Activated CD4-positive, alpha-beta T cell treated with anti-CD3 and anti-CD28 coated beads for 4 hours (primary cell): ENCODE measurements at places on chromosomes 7 and 10.

- DNase-seq, result no peak
These were observed 102.1 kb upstream of the MGMT start for GRCh38 chr10:129364949-129365348.

DNA sequence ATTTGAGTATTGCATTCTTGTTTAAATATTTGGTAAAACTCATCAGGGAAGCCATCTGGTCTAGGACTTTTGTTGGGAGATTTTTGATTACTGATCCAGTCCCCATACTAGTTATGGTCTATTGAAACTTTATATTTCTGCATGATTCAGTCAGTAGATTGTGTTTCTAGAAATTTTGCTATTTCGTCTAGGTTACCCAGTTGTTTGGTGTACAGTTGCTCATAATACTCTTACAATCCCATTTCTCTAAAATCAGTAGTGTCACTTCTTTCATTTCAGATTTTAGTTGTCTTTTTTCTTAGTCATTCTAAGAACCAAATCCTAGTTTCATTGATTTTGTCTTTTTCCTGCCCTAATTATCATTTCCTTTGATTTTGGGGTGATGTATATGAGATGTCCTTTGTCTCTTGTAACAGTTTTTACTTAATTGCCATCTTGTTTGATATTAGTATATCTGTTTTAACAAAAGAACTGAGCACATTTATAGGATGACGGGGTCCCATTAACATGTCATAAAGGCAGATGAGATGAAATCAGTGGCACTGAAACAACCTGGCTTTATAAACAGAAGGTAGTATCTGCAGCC lies 7.9 kb downstream of the MALSU1 start:
- DNase-seq, result no peak

GRCh38 chr7:111029574-111030251 lies 61.2 kb upstream of the LRRN3 start:
- peak; percentile 58 for DNase-seq

GRCh38 chr7:49327155-49327554 lies 402.8 kb downstream of the CDC14C start:
- DNase-seq, result no peak

DNA sequence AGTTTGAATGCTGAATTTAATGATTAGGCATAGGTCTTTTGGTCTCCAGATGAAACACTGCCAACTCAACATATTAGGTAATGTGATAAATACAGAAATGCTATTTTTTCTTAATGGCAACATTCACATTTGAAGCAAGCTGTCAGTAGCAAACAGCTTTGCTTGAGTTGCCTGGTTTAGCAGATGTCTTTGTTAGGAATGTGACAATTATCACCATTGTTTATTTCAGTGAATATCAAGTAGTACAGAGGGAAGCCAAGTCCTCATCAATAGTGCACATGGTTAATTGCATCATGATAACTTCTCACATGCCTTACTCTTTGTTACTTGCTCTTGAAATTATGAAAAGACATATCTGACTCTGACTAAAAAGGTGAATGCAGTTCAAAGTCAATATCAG lies 23.7 kb upstream of the SEPTIN7 start:
- DNase-seq, result no peak

GRCh38 chr10:63755441-63755840 lies 234.2 kb downstream of the REEP3 start:
- DNase-seq, result no peak

GRCh38 chr10:86103391-86104101 lies 263.0 kb downstream of the GRID1 start:
- DNase-seq, result no peak

DNA sequence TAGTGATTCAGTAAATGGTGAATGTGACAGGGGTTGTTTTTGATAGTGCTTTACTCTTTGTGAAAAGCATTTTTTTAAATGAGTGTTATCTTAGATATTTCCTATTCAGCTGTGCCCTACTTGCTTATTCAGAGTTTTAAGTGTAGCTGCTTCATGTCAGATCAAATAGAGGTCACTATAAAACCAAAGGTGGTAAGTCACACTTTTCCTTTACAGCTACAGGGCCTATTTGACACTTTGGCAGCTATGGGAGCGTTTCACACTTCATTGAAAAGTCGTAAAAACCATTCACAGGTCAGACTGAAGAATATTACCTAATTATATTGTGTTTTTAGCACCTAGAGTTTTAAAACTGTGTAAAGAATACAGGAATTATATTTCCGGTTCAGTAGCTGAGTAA lies 67.3 kb downstream of the ANKIB1 start:
- no peak for DNase-seq

DNA sequence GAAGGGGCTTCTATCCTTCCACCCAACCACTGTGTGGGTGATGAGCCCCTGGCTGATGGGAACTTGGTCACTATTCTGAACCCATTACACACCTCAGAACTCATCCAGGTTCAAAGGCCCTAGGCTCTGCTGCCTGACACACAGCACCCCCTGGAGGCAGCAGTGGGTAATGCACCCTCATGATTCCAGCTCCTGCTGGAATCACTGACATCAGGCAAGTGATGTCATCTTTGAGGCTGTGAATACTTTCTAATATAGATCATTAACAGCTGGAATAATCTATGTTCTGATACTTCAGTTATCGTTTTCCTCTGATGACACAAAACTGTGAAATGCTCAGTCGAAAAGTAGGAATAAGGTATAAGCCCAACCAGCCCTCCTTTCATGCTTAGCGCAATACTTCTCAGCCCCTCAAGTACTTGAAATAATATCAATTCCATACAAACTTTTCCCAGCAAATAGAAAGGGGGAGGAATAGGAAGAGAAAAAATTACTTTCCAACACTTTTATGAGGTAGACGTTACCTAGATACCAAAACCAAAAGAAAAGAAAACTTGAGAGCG lies 7.5 kb upstream of the RBP3 start:
- peak; percentile 53 for DNase-seq

- DNase-seq, result peak; percentile 77
These were observed 227.2 kb upstream of the KLF14 start for GRCh38 chr7:130961128-130961601.

- DNase-seq, result no peak
These were observed 170.8 kb downstream of the ARHGAP12 start for GRCh38 chr10:31757831-31758230.

- DNase-seq, result no peak
These were observed 12.7 kb downstream of the TASOR2 start for GRCh38 chr10:5697342-5697741.

GRCh38 chr7:25579778-25580075 lies 351.4 kb upstream of the NPVF start:
- DNase-seq, result no peak

- no peak for DNase-seq
These were observed 102.3 kb upstream of the SEMA3E start for GRCh38 chr7:83751217-83751616.

DNA sequence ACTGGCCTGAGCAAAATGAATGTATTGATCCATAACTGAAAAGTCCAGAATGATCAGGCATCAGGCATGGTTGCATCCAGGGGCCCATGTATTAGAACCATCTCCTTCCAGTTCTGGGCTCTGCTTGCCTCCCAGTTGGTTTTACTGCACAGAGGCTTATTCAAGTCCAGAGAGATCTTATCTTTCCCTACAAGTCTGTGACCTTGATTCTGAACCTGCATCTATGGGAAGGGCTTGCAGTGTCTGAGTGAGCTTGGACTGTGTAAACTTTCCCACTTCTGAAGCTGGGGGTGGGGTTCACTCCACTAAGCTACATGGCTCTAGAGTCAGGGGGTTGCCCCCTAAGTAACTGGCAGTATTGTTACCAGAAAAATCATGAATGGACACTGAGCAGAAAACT lies 136.2 kb downstream of the TCF7L2 start:
- DNase-seq, result no peak

GRCh38 chr7:19110776-19111175 lies 6.7 kb downstream of the TWIST1 start:
- no peak for DNase-seq

- no peak for DNase-seq
These were observed 17.1 kb downstream of the VWA2 start for GRCh38 chr10:114256008-114256765.

DNA sequence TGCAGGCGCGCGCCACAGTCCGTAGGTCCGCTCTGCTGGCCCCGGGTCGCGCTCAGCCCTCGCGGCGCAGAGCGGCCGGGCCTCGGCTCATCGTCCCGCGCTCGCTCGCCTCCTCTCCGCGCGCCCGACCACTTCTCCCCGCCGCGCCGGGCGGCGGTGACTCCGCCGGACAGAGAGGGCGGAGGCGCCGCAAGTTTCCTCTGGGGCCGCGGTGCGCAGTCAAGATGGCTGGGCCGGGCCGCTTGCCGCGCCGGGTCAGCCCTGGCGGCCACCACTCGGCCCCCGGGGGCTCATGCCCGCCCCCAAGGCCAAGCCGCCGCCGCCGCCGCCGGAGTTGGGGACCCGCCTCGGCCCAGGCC lies 441 bp downstream of the FZD8 start:
- no peak for DNase-seq

DNA sequence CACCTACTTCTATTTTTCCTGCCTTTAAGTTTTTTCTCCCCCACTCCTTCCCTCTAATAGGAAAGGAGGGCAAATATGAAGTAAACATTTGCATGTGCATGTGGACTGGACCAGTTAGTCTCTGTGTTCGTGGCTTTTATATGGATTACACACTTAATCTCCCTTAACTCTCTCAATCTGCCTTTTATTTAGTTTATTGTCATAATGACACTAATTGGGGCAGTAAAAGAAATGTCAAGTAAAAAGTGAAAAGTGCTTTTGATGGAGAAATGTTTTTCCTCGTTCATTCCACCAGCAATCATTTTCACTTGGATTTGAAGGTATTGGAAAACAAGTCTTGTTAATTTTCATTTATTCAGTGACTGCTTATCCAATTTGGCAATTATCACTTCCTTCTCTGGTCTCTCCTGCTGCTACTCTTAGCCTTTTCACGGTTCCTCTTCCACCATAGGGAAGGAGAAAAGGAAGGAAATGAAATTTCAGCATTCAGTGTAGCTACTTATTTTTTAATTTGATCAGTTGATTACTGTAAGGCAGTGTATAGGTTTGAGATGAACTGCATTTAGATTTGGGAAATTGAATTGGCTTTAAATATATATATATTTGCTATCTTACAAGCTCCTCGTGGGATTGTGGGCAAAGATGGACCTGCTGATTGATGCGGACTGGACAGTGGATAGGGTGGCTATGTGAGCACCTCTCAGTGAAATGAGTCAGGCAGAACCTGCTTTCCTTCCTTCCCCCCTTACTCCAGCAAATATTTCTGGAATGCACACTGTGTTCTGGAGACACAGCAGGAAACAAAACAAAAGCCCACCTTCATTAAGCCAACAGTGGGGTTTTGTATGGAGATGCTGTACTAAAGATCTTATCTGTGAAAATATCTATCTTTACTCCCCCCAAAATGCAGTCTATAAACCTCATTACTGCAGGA lies 77.5 kb downstream of the LRRC4 start:
- no peak for DNase-seq

DNA sequence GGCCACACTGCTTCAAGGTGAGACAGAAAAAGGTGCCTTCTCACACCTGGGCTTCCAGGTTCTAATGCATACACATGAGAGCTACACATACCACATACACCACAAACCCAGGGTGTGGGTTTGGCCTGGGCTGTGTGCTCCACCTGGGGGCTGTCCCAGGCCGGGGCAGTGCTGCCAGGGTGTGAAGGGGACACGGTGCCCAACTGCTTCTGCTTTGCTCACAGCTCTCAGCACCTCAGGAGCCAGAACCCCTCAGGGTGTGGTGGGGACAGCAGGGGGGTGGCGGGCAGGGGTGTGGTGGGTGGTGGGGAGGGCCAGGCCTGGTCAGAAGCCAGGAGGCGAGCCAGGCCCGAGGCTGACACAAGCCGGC lies 51.1 kb downstream of the TMEM209 start:
- DNase-seq, result no peak

DNA sequence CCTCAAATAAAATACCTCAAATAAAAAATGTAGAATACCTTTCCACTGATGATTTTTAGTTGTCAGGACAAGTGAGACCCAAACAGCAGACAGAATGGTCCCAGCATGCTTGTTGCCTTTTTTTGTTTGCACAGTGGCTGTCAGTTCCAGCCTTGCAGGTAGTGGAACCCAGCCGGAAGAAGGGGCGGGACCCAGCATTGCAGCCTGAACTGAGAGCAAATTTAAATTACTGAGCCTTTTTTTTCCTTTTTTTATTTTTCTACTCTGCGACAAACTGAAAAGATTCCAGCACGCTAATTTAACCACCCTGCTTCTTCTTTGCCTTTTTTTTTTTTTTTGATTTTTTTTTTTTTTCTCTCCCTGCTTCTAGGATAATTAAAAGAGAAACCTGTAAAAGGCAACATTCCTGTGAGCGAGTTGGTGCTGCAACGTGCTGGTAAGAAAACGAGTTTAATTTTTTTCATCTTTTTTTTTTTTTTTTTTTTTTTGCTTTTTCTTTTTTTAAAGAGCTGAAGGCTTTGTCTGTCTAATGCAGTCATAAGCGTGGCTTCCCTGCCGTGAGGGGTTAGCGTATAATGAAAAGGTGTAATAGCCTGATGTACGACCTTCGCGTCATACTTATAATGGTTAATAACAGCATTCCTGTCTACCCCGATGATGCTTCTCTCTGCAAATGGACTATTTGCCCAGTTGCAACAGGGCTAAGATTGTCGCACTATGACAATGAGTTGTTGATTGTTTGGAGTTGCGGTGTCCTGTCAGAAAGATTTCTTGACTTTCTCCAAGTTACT lies 555.3 kb upstream of the CELF2 start:
- DNase-seq, result no peak

DNA sequence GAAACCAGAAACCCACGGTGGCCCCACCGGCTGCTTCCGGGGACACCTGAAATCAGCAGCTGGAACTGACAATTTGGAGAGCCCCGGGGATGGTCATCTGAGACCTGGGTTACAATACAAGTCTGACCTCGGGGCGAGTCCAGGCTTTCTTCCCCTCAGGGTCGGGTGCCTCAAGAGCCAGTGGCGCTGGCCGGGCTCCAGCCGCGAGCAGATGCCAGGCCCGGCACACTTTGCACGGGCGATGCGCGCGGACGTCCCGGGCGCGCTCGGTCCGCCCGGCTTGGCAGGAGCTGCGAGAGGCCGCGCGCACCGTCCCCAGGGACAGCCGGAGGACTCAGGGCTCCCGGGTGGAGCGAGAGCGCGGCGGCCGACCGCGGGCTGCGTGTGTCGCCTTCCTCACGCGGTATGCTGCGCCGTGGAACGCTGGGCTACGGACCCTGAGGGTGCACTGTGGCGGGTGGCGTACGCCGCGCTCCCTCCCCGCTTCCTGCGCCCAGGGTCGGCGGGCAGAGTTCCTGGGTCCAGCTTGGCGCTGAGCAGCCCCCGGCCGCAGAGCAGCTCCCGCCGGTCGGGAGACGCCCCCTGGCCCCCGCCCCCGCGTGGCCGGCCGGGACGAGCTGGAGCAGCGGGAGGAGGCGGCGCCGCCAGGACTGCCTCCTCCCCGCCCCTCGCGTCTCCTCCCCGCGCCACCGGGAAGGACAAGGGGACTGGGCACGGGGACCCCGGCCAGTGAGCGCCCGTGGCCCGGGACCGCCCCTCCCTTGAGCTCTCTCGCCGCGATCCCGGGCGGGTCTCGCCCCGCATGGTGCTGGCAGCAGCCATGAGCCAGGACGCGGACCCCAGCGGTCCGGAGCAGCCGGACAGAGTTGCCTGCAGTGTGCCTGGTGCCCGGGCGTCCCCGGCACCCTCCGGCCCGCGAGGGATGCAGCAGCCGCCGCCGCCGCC lies at the start of gene RBM20:
Gene RBM20, plus strand, starts transcription at position 684 of the 945 bp plus-strand sequence. Its CDS starts 119 bp downstream, at position 803.
- DNase-seq, result peak; percentile 17
